ENCODE measurements at places on chromosomes 12 and 14.

DNA sequence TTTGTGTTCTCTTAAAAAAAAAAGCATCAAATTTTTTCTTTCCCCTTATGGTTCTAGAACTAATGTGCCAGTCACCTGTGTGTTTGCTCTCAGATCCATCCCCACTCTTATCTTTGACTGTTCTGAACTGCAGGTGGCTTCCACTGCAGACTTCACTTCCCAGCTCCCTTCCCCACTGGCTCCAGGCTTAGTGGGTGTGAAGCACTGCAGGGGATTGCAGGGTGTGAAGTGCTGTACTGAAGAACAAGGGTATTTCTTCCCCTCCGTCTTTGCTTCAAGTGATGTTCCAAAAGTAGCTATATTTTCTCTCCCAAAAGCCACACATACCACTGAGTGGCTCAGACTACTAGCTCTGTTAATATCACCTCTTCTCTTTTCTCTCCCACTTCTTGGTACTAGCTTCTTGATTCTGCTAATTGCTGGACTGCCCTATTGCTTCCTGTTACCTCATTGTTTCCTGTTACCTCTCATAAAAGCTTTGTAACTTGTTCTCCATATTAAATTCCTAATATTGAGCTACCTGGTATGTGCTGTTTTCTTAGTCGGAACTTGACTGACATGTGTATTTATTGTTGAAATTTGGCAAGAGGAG, 115.4 kb upstream of the PRICKLE1 start:
- DNase-seq, result no peak

- DNase-seq, result no peak
Measured at GRCh38 chr12:97194546-97194945, 268.1 kb upstream of the RMST start.

- DNase-seq, result no peak
Measured at GRCh38 chr14:104766863-104767633, 14.1 kb downstream of the SIVA1 start.

- DNase-seq, result peak; percentile 67
Measured at GRCh38 chr14:105091517-105092170, 26.4 kb upstream of the GPR132 start.

- no peak for DNase-seq
Measured at GRCh38 chr12:92676710-92677109, 26.1 kb upstream of the PLEKHG7 start.

DNA sequence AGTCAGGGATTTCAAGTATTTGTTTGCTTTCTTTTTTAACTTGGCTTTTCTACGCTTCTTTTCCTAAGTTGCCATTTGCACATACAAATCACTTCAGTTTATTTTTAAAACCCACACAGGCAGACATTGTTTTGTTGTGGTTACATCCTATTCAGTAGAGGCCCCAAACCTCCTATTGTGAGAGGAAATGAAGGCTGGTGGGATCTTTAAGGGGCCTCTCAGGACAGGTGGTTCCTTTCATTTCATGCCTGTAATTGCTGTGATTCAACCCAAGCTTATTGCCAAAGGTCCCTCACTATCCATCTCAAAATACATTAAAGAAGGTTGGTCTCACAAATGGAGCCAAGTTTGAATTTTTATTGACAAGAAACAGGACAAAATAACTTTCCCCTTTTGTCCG, 257.1 kb downstream of the ADAMTS20 start:
- DNase-seq, result no peak

DNA sequence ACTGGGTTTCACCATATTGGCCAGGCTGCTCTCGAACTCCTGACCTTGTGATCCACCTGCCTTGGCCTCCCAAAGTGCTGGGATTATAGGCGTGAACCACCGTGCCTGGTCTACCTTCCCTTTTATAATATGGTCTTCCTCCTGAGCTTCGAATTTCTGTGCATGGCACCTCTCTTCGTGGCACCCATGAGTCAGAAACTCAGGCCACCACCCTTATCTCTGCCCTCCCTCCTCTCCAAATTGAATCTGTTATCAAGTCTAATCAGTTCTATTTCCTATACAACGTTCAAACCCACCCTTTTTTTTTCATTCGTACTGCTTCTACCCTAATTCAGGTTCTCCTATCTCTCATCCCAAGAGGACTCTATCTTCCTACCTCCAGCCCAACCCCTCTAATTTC, 5.0 kb upstream of the TINF2 start:
- DNase-seq, result no peak

- no peak for DNase-seq
Measured at GRCh38 chr12:14841761-14842160, 1.6 kb downstream of the ART4 start.

- no peak for DNase-seq
Measured at GRCh38 chr12:110744151-110744571, 1.5 kb upstream of the PPP1CC start.

DNA sequence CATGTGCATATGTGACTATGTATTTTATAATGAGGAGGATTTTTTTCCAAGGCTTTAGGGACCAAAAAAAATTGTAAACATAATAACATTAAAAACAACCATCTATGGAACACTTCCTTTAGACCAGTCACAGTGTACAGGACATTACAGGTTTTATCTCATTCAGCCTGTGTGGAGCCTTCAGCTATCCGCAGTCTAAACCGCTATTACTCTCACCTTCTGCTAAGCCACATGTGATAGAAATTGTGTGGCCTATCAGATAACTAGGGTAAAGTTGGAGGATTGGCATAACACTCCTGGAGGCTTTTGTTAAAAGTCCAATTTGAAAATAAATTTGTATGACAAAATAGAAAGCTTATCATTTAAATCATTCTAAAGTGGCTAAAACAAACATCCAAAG, 281.2 kb upstream of the TMTC1 start:
- no peak for DNase-seq

DNA sequence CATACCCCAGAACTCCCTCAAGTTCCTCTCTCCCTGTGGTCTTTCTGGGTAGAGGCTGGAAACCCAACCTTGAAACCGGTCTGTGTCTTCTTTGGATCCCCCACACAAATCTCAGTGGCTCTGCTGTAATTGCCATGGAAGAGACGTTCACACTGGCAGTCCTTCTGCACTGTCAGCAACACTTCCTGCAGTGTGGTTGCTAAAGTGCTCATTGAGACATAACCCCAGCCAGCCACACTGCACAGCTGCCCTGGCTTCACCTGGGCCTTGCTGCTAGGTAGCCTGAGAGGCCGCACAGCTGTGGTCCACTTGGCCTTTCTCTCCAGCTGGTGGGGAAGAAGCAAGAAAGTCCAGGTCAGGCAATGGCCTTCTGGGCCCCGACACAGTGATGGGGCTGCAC, 2.4 kb downstream of the GZMH start:
- no peak for DNase-seq

DNA sequence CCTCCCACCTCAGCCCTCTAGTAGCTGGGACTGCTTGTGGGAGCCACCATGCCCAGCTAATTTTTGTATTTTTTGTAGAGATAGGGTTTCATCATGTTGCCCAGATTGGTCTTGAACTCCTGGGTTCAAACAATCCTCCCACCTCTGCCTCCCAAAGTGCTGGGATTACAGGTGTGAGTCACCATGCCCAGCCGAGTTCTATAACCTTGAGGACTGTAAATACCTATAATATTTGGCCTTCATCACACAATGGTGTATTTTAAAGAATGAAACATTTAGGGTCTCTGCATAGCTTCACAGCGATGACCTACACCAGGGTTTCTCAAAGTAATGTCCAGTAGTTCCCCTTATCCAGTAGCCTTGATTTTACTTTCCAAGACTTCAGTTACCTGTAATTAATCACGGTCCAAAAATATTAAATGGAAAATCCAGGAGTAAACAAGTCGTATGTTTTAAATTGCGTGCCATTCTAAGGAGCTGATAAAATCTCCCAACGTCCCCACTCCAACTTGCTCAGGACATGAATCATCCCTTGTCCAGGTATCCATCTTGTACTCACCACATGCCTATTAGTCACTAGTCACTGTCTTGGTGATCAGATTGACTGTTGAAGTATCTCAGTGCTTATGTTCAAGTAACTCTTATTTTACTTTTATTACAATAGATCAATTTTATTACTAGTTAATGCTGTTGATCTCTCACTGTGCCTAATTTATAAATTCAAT, 368.2 kb downstream of the BTG1 start:
- peak; percentile 95 for DNase-seq

DNA sequence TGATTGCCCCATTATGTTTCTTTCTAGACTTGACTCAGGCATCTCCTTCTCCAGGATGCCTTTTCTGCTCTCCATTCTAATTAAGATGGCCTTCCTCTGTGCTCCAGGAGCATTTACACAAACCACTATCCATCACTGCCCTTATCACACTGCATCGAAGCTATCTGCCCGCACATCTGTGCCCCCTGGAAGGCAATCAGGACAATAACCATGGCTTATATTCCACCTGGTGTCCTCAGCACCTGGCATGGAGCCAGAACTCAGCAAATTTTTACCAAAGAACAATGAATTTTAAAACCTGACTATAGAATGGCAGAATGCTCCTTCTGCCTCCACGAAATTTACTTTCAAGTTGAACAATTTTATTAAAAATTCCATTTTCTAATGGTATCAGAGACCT, 465.8 kb downstream of the APAF1 start:
- no peak for DNase-seq
